ENCODE measurements at places on chromosomes 5 and 9.

- no peak for DNase-seq
Measured at GRCh38 chr9:127794001-127794791, 8.4 kb downstream of the CDK9 start.

- no peak for DNase-seq
Measured at GRCh38 chr9:123484130-123484529, 128.1 kb downstream of the CRB2 start.

GRCh38 chr5:24235946-24236345 lies 408.8 kb downstream of the CDH10 start:
- DNase-seq: no peak

DNA sequence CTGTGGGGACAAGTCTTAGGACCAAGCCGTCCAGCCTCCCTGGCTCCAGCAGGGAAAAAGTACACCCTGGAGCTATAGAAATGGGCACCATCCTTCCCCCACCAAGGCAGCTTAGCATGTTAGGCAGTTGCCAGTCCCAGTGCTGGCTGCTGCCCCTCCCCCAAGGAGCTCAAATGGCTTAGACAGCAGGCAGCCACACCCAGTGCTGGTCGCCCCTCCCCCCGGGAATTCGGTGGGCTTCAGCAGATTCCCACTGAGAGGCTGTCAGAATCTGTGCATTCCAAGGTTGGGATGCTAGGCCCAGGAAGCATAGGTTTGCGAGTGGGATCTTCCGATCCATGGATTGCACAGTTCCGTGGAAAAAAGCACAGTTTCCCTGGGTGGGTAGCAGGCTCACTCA lies 105.2 kb upstream of the ITGA1 start:
- DNase-seq: no peak

DNA sequence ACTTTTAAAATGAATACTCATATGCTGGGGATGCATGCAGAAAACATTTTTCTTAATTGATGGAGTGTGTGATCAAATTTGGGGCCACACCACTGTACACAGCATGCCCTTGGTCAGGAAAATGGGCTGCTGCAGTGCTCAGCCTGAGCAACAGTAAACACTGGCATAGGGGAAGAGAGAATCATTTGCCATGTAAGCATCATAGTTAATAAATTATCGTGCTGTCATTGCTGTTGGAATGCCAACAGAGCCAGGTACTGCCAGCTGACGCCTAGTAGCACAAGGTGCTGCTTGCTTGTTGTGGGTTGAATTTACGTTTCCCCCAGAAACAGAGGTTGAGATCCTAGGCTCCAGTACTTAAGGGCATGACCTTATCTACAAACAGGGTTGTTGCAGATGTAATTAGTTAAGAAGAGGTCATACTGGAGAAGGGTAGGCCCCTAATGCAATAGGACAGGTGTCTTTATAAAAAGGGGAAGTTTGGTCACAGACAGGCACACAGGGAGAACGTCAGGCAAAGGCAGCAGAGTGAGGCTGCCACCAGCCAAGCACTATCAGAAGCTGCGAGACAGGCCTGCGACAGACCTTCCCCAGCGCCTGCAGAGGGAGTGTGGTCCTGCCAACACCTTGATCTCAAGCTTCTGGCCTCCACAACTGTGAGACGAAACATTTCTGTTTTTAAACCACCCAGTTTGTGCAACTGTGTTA lies 25.3 kb downstream of the DAP start:
- no peak for DNase-seq

DNA sequence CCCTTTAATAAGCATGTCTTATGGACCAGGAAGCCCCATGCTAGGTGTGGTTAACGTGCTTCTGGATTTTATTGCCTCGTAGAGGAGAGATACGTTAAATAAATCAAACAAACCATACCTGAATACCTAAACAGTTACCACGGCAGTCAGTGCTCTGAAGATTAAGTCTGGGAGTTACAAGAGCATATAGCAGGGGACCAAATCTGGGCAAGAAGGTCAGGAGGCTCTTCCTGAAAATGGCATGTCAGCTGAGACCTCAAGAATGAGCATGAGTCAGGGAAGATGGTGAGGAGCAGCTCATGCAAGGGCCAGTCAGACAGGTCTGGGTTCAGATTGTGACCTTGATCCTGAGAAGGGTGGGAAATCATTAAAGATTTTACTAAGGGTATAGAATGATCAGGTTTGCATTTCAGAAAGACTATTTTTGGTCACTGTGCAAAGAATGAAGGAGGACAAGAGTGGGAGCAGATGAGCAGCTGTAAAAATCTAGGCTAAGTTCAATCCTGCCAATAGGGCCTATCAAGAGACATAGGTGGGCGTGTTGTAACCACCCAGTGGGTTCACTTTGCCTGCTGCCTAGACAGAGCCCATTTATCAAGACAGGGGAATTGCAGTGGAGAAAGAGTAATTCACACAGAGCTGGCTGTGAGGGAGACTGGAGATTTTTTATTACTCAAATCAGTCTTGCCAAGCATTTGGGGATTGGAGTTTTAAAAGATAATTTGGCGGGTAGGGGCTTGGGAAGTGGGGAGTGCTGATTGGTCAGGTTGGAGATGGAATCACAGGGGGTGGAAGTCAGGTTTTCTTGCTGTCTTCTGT lies 4.8 kb upstream of the ZNF366 start:
- no peak for DNase-seq

DNA sequence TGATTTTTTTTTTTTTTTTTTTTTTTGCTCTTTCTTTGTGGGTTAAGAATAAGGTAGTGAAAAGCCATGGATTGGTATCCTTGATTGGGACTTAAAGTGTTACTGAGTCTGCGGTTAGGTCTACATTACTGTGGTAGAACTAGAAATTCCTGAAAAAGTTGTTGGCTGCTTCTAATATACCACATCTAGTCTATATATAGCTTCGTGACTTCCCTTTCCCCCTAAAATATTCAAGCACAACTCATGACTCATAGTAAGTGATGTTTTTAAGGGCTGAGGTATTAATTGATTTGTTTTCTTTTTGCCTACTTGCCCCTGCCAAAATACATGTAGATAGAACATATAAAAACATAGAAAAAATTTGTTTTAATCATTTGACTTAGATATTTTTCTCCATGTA lies 247.6 kb downstream of the TMEM232 start:
- DNase-seq: no peak

GRCh38 chr5:2175842-2176404 lies 293.2 kb upstream of the IRX4 start:
- DNase-seq: no peak

DNA sequence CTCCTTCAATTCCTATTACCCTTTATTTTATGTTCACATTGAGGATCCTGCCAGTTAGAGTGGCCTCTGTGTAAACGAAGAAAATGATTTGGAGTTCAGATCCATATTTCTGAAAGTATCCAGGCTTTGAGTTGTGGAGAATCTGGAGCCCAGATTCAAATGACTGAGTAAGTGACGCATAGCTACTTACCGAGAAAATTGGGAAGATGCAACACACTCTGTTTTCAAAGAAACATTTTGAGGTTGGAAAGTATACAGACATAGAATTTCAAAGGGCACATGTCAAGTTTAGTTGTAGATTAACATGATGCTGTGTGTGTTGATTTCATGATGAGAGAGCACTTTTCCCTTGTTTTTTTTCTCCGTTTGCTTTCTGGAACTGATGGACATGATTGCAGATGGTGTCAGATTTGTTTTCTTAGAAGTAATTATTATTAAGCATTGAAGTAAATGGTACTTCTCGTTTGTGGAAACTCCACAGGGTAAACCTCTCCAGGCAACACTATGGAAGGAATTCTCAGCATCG lies 148.1 kb downstream of the KDM4C start:
- DNase-seq: no peak

GRCh38 chr9:694403-695154 lies 146.9 kb upstream of the DMRT1 start:
- DNase-seq: no peak

- no peak for DNase-seq
Measured at GRCh38 chr5:34625246-34625645, 30.9 kb upstream of the RAI14 start.

DNA sequence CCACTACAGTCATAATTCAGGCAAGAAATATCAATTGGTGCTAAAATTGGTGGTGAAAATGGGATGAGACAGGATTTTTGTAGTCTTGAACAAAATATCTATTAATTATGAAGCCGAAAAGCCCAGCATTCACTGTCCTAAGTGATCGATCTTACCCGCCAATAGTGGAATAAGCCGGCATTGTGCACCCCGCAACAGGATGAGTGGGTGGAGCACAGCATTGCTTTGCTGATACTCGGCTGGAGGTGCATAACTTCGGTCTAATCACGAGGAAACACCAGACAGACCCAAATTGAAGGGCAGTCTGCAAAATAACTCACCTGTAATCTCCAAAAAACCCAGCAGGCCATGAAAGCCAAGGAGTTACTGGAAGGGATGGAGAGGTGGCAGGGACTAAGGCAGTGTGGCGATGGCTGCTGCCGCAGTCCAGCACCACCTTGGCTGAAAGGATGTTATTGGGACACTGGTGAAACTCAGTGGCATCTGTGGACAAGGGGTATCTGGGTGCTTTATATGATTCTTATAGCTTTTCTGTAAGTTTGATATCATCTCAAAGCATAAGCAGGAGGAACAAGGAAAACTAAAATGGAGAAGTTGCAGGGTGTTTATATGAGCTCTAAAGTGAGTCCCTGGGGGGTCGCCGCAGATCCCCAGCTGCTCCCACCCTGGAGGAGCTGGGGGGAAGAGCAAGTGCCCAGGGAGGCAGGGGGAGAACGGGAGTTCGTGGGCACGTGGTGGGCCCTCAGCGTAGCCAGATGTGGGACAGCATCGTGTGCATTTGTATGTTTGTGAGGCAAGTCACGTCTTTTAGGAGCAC lies 45.2 kb downstream of the AHRR start:
- DNase-seq: no peak

DNA sequence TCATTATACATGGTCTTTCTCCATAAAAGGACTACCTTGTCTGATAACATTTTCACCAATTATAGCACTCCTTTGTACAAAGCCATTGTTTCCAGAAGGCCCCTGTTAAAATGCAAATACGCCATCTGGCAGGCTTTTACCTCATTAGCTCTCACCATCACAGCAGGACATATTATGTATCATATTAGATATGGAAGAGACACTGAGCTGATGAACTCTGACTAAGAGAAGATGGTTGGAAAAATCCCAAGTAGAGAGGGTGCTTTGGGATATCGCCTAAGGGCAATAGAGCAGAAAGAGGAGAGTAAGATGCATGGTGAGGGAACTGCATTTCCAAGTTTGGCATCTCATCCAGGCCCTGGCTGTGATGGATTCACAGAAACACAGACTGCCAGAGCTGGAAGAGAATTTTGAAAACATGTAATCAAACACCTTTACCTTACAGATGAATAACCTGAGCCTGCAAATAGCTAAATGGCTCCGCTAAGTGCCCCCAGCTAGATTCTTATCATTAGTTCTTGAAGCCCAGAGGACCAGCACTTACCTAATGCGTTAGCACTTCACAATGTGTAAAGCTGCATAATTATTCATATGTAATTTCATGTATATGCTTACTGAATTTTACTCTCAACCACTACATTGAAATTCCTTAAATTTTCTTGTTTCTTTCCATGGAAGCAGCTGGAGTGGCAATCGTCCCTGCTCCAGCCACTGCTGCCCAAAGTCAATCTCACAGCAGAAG lies 393.6 kb upstream of the IZUMO3 start:
- DNase-seq: no peak

GRCh38 chr9:4583001-4583400 lies 79.1 kb upstream of the PLPP6 start:
- no peak for DNase-seq

GRCh38 chr5:95822542-95823181 lies at the start of gene GLRX:
Gene GLRX, minus strand, starts transcription at chr5:95822726. Its CDS starts 64 bp downstream, at chr5:95822662.
- peak; percentile 39 for DNase-seq

DNA sequence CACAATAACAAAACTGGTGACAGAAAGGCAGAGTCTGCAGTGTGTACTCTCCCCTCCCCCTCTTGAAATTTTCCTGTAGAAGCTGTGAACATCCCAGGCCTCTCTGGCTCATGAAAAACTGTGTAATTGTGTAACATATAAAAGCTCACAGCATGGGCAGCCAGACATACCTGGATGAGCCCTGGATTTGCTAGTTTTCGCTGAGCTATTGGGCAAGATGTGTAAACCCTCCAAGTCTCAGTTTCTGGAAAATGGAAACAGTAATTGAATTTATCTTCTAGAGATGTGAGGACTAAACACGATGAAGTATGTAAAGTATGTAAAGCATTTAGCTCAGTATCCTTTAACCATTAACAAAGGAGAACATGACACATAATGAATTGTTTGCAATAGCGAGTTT lies 143.2 kb upstream of the ANKH start:
- DNase-seq: no peak

All from endothelial cell (in vitro differentiated cells).